ENCODE measurements at places on chromosomes 4 and X. TPM values are rescaled to one million over a fixed set of nuclear protein-coding genes. Genes with fewer than 3 reads are reported as not detected.

The KLHL4 gene
- total RNA-seq = 31.4 TPM

The MAOB gene
- 4.9 TPM for total RNA-seq

The SAGE1 gene
- not detected for total RNA-seq

The MAGEA4 gene
- not detected for total RNA-seq

The CCNG2 gene
- total RNA-seq = 110 TPM

The TMPRSS11A gene
- not detected for total RNA-seq

The MAGEC3 gene
- 0.41 TPM for total RNA-seq

The RASGEF1B gene
- 48.1 TPM for total RNA-seq

The SULT1B1 gene
- total RNA-seq = 0.41 TPM

The KLB gene
- under 0.01 TPM for total RNA-seq
